ENCODE measurements at places on chromosomes 5 and 9.

- no peak for DNase-seq
These were observed 9.6 kb downstream of the PCYOX1L start for GRCh38 chr5:149367249-149367971.

DNA sequence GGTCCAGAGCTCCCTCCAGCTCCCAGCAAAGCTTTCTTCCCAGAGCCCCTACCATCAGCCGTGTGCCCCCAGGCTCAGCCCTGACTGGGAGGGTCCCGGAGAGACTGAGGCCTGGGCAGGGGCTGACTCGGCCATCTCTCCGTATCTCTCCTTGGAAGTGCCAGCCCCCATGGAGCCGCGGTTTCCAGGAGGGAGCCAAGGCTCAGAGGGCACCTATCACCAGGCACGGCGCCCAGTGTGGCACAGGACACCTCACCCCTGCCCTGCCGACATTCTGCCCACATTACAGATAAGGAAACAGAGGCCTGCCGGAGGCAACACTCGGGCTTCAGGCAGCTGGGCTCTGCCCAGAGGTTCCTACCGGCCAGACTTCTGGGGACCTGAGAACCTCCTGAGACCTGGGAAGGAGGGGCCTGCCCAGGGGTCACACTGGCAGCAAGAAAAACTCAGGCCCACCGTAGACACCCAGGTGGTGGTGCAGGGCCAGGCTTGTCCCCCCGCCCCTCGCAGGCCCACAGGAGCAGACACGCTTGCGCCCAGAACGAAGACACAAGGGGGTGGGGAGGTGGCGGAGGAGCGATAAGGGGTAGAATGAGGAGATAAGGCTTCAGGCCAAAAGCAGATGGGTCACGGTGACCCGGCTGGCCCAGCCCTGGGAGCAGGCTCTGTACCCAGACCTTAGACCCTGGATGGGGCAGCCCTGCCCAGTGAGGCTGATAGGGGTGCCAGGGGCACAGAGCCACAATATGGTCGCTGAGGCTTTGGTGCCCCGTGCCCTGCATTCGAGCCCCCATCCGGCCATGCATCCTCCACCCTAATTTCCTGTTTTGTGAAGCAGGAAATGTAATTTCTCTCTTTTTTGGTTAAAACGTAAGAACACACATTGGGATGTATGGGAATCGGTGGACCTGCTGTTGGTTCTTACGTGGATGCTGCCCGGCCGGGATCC is 11.8 kb downstream of the NR5A1 start:
- no peak for DNase-seq

DNA sequence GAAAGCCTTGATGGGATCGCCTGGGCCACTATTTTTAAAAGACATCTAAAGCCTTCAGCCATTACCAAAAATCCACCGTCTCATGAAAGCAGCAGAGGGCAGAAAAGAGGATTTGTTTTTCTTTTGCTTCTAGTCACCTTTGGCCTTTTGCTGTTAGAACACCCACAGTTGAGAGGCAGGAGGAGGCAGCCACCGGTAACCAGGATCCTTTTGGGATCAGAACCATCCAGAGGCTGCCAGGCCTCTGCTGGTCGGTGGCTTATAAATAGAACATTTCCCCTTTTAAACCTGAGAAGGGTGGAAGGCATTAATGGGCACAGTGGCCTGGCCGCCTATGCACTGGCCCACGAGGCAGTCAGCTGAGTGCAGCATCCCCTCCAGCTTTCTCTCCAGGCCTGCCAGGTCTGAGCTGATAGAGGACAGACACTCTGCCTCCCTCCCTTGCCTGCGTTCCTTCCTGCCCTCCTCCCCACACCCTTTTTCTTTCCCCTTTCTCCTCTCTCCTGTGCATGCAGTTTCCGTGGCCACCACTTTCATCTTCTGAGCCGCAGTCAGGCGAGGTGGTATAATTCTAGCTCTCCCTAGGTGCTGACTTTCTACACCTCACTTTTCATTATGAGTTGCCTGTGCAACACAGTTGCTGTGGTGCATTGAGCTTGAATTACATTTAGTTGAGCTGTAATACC is 253.4 kb downstream of the ARHGAP26 start:
- no peak for DNase-seq

DNA sequence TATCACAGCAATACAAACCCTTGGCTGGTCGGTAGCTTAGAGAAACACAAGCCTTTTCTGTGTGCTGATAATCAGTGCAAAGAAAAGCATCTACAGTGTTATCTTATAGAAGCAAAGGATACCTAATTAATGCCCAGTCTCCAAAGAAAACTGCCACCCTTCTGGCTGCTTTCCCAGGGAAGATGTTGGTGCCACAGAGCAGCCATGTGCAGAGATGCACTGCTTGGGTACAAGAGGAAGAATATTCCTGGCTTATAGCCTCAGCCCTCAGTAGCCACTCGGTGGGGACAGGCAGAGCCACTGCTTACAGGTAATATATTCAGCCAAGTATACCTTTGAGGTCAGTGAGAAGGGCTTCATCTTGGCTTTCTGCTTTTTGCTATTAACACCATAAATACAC is 185.3 kb downstream of the PCSK1 start:
- DNase-seq, result no peak

DNA sequence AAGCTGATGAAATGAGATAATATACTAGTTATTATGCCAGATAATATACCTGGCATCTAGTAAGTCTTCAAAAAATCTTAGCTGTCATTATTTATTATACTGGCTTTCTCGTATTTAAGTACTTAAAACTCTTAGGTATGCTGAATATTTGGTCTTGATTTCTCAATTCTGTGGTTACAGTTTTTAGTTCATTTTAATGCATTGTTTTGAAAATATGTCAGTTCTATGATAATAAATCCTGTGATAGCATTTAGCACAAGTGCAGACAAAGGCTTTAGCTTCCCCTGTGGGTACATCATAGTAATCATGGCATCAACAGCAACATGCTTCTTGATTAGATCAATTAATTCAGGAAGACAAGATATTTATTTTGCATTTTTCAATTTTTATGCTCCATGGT is 133.0 kb downstream of the SMC2 start:
- DNase-seq, result no peak

- DNase-seq, result no peak
These were observed 23.6 kb downstream of the LHX6 start for GRCh38 chr9:122205176-122205575.

DNA sequence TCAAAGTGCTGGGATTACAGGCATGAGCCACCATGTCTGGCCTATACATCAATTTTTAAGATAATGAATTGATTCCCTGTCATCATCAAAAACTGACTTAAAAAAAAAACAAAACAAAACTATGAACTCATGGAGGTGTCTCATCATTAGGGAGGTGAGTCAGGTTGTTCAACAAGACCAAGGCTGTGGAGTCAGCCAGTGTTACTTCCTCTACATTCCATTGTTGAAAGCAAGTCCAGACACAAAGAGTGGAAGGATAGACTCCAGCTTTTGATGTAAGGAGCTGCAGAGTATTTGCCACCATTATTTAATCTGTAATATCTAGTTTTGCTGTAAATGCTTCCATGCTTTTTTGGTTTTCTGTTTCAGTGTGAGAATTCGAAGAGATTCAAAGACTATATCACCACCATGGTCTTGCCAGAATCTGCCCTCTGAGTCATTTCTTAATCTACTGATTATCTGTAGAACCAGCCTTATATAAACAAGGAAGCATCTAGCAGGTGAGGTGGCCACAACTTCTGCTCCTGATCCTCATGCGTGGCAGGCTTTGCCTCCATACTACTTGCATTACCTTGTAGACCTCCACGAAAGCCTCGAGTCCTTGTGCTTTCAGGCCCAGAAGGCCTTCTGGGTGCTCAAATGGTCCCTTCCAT is 156.1 kb downstream of the FGF1 start:
- no peak for DNase-seq

DNA sequence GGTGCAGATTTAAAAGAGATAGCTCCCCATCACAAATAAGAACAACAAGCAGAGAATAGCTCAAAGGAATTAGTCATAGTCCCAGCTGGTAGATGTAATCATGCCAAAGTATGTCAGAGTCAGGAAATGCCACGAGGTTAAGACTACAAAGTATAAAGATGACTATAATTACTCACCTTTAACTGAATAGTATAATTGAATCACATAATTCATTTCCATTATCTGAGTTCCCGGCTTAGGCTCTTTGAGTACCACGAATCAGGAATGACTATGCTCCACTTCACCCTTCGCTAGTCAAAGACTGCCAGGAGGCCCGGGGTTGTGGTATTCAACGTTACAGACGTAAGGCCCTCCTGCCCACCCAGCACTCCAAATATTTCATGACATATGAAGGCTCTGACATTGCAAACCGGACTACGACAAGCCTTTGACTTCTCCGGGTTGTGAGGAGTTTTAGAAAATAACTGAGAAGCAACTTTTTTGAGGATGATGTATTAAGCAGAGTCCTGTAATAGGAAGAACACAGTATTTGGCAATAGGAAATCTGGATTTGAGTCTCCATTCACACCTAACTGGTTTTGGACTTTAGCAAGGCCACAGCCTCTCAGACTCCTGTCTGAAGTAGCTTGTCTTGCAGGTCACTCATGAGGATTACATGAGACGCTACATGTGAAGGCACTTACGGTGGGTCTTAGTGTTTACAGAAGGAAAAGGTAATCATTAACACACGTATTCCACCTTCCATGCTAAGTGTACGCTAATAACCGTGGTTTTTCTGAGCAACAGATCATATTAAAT is 64.6 kb downstream of the ENC1 start:
- DNase-seq, result no peak

- DNase-seq, result no peak
These were observed 180.1 kb upstream of the MVB12B start for GRCh38 chr9:126146254-126147145.

- DNase-seq, result no peak
These were observed 8.9 kb downstream of the LARS1 start for GRCh38 chr5:146173597-146173996.

DNA sequence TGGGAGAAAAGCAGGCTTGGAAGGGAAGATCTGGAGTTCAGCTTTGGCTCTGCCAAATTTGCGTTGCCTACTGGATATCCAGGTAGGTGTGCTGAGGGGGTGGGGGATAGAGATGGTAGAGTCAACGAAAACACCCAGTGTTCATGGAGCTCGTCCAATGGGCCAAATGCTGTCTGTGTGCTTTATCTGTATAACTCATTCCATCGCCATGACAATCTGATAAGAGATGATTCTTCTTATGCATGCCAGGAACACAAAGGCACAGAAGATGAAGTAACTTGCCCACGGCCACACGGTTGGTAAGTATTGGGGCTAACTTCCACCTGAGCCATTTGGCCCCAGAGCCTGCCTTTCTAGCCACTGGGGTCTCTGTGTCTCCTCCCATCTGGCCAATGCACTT is 53.2 kb downstream of the BOD1 start:
- DNase-seq, result no peak

- DNase-seq, result no peak
These were observed 10.9 kb downstream of the SEMA5A start for GRCh38 chr5:9534881-9535517.

DNA sequence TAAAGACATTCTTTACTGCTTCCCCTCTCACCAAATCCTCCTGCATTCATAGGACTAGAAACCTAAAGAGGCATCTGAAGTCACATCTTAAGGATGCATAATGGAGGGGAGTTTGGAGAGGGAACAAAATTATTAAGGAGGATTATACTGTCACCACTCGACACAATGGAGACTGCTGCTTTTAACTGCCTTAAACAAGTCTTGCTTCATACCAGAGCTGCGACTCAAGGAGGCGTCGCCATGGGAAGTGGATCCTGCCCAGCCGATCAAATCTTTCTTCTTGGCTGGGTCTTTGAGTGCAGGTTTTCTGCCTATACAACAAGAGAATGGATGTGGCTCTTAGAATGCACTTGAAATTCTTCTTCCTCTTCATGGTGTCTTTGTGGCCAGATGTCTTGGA is 66.7 kb upstream of the FOXE1 start:
- DNase-seq, result no peak

- DNase-seq, result no peak
These were observed 34.5 kb upstream of the GLIS3 start for GRCh38 chr9:4334410-4334813.

GRCh38 chr5:142829801-142830220 is 59.6 kb downstream of the ARHGAP26 start:
- no peak for DNase-seq

GRCh38 chr5:143561219-143561618 is 157.7 kb upstream of the NR3C1 start:
- no peak for DNase-seq

DNA sequence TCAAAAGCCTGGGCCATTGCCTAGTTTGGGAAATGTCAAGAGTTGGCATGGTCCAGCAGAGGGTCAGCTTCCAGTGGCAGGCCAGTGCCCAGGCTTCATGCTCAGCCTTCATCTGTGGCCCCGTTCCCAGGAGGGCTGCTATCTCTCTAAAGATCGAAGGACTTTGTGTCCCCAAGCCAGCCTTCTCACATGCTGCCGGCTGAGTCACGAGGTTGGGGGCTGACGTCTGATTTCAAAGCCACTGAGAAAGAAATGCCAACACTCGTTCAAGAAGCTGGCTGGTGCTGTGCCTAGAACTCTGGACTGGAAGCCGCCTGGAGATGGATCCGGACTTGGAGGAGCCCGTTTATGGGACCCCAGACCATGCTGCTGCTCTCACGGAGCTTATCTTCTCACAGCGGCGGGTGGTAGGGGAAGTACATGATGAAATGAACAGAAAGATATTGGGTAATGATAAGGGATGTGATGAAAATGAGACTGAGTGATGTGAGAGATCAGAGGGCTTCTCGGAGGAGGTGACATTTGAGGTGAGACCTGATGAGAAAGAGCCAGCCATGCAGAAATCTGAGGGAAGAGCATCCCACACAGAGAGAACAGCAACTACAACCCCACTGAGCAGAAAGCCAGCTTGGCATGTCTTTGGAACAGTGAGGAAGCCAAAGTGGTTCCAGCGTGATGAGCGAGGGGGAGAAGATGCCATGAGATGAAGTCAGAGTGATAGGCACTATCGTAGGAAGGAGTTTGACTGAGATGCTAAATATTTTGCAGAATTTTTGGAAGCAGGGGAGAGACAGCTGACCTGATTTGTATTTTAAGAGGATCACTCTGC is 54.9 kb upstream of the BOD1 start:
- no peak for DNase-seq

DNA sequence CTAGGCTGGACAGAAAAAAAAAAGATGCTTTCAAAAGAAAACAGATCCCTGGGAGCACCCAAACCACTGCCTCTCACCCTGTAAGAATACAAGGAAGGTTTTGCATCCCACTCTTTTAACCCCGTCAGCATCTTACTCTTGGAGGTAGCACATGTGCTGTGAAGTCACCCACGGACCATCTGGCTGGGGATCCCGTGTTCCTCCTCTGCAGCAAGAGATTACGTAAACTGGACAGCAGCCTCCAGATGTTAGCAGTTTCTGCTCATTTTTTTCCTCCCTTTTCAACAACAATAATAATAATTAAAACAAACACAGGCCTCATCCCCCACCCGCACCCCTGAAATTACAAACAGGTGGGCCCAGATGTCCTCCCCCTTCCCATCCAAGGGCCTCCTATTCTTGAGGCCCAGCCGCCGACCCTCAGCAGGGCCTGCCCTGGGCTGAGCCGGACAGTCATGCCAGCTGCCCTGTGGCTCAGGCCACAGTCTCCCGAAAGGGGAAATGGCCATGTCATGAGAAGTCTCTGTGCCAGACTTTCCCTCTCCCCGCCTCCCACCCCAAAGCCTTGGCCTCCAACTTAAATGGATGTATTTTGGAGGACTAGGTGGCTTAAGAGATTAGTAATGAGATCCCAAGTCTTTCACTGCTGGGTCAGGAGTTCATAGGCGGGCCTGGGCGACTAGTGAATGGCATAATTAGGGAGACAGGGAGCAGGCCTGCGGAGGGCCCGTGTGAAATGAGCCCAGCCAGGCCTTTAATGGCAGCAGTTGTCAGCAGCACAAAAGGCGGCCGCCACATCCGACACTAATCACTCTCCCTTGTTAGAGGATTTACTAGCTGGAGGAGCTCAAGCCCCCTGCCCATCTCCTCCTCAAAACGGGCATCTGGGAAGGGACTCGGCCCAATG is 165.1 kb downstream of the PAPPA start:
- DNase-seq, result no peak

GRCh38 chr9:117825609-117826347 is 121.6 kb downstream of the TLR4 start:
- DNase-seq, result no peak

Data from stimulated activated CD4-positive, alpha-beta T cell treated with anti-CD3 and anti-CD28 coated beads, Interleukin-1b, Interleukin-23, amount 100 ng/mL, for 24 hours (primary cell).